SK-N-SH (cell line): ENCODE measurements at places on chromosomes 16 and 17. TPM values are rescaled to one million over a fixed set of nuclear protein-coding genes. Genes with fewer than 3 reads are reported as not detected.
A peak's percentile ranks its signal among the peaks of the same experiment; 100 is the strongest.

ZSCAN10 gene
- polyA plus RNA-seq = 0.05 TPM in 1 of 2 replicates, not detected in the other

DNA sequence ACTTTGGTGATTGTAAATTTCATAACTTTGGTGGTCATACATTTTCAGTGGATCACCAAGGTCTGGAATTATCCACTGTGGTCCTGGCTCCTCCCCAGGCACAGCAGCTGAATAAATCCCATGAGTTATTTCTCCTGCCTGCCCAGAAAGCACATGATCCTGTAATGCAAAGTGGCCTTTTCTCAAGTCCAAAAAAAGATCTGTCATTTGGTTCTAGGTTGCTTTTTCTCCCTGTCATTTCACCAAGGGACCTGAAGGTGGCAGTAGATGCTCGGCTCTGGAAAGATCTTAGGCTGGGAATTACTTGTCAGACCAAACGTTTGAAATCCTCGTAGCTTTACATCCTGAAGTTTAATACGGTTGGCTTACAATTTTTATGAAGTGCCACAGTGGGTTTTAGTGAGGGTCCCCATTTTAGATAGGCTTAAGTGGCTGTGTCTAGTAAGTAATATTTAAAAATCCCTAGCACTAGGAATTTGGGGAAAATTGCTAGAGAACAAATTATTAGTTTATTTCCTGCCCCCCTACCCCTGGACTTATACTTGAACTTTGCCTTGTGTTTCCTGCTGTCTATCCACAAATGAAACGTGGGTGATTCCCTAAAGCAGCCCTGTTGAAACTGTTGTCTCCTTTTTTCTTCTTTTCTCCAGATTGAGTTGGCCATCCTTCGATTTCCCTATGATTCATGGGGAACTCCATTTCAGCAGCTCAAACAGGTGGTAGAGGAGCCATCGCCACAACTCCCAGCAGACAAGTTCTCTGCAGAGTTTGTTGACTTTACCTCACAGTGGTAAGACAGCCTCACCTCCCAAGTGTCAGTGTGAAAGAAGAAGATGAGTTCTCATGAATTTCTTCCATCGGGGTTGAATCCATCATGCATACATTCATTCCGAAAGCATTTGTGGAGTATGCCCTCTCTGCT lies 111.7 kb downstream of the MAP2K6 start:
- DNase-seq = peak; percentile 60

MYO15A gene
- 0.15 and 0.43 TPM in 2 replicates for polyA plus RNA-seq

DNA sequence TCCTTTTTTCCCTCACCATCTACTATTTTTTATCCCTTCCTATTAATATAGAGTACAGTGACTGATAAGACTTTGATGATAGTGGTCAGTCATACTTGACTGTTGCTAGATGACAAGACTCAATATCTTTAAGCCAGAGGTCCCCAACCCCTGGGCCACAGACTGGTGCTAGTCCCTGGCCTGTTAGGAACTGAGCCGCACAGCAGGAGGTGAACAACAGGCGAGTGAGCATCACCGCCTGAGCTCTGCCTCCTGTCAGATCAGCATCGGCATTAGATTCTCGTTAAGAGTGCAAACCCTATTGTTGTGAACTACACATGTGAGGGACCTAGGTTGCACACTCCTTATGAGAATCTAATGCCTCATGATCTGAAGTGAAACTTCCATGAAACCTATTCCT lies 341.3 kb downstream of the BCAS3 start:
- no peak for DNase-seq

- no peak for DNase-seq
Observed at GRCh38 chr16:67800338-67800926, 5.9 kb downstream of the RANBP10 start.

- DNase-seq = no peak
Observed at GRCh38 chr16:87849419-87850008, 19.8 kb downstream of the SLC7A5 start.

DNA sequence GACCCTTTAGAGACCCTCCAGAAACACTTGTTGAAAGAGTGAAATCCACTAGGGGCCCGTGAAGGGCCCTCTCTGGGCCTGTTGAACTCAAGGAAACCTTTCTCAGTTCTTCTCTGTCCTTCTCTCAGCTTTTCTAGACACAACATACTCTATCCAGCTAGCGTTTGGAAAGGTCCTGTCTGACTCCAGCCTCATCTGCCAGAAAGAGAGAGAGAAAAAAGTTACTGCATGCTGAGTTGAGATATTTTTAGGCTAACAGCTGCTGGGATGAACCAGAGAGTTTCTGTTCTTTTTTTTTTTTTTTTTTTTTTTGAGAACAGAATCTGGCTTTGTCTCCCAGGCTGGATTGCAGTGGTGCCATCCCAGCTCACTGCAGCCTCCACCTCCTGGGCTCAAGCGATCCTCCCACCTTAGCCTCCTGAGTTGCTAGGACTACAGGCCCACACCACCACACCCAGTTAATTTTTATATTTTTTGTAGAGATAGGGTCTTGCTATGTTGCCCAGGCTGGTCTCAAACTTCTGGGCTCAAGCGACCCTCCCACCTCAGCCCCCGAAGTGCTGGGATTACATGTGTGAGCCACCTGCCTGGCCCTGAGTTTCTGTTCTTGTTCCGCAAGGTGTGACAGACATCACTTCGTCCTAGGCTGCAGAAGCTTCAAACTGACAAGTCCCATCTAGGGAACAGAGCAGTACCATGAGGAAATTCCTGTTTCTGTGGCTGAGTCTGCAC lies 14.9 kb upstream of the TEX2 start:
- no peak for DNase-seq
